ENCODE measurements at places on chromosomes 11 and 22. TPM values are rescaled to one million over a fixed set of nuclear protein-coding genes. Genes with fewer than 3 reads are reported as not detected.

DNA sequence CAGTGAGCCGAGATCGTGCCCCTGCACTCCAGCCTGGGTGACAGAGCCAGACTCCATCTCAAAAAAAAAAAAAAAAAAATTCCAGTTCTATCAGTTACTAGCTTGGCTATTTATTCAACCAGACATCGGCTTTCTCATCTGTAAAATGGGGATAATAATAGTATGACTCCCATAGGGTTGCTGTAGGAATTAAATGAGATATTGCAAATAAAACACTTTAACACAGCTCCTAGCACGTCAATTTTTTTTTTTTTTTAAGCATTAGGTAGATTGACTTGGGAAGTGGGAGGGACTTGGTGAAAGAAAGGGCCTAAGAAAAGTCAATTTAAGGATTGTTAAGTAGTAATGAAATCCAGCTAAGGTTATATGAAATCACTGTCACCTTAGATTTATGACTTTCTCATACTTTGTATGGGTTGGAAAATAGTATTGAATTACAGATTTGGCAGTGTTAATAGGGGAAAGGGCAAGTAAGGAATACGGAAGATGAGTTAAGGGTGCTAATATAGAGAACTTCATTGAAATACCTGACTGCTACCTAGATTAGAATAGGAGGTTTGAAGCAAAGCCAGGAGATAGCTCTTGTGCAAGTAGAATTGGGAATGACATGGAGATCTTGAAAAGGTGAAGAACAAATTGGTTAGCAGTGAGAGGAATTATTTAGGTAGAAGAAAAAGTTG lies 28.8 kb downstream of the BIRC2 start:
- DNase-seq: no peak

Gene USP35
- 8.2 TPM for polyA plus RNA-seq

GRCh38 chr11:121298774-121299173 lies 6.2 kb downstream of the SC5D start:
- no peak for DNase-seq

Gene RAG2
- 0.37 TPM for polyA plus RNA-seq

GRCh38 chr11:105229257-105229656 lies 89.7 kb upstream of the CARD18 start:
- DNase-seq: no peak

DNA sequence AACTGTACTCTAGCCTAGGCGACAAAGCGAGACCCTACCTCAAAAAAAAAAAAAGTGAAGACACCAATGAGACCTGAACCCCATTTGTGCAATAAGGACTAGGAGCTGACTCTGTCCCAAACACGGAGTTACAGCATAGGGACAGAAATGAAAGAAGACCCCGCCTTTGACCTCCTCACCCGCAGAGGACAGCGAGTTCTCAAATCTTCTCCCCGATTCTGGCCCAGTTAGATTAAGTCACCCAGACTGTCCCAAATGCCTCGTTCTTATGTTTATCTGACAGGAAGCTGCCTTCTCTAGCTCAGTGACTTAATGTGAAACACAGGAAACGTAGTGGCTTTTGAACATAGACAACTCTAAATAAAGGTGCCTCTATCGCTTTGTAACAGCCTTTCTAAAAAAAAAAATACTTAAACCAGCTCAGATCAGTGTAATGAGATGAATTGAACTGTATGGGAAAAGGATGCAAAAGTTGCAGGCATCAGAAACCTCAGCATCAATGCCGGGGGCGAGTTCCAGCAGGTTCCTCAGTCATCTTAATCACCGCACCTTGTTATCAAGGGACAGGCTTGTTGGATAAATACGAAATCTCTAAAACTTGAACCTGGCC lies 10.6 kb downstream of the MYH9 start:
- no peak for DNase-seq

- no peak for DNase-seq
Measured at GRCh38 chr22:25837288-25837900, 95.4 kb downstream of the MYO18B start.

DNA sequence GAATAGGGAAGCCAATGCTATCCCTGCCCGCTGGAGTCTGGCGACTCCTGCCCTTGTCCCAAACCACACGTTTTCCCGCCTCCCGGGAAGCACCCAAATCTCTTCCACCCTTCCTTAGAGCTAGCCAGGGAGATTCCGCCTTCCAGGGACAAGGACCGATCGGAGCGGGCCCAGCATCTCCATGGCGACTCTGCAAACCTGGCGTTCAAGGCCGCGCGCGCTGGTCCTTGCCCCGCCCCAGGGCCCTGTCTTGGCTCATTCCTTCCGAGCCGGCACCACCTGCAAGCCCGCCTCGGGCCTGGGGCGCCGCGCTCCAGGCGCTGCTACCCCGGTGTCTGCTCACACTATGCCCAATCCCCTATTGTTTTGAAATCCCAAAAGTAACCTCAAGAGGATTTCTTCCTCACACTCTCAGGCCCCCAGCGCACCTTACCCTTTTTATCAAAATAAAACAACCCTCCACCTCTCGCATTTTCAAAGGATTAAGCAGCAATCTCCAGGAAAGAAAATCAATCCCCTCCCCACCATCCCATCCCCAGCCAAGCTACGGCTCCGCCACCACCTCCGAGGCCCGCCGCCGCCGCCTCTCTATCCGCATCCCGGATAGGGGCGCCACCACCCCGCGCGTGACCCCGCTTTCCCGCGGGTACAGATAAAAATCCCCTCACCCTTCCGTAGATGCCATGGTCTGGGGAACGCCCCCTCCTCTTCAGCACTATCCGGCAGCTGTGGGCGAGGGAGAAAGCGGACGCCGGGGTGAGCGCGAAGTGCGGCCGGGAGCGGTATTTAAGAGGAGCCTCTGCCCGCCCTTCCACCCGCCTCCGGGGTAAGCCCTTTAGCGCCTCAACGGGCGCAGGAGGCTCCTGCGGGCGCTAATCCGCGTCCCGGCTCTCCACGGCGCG lies 825 bp downstream of the SLC1A2 start:
- DNase-seq: no peak

Measured in left renal cortex interstitium (tissue), 4 donors.